ENCODE measurements at places on chromosomes 6 and 20. TPM values are rescaled to one million over a fixed set of nuclear protein-coding genes. Genes with fewer than 3 reads are reported as not detected.

DNA sequence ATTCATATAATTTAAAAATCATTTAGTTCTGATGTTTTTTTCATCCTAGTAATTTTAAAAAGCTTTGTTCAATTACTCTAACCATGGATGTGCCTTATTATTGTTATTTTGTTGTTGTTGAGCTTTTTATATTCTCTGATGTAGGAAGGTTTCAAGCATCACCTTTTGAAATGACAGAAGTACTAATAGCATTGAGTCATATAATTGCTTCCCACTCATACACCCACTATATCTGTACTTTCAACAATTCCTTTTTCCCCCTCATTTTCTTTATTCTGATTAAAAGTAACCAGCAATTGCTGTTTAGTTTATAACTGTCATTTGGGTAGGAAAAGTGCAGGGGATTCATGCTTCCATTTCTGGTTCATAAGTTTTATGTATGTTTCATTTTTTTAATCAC is 38.6 kb downstream of the DNAH8 start:
- DNase-seq = no peak

DNA sequence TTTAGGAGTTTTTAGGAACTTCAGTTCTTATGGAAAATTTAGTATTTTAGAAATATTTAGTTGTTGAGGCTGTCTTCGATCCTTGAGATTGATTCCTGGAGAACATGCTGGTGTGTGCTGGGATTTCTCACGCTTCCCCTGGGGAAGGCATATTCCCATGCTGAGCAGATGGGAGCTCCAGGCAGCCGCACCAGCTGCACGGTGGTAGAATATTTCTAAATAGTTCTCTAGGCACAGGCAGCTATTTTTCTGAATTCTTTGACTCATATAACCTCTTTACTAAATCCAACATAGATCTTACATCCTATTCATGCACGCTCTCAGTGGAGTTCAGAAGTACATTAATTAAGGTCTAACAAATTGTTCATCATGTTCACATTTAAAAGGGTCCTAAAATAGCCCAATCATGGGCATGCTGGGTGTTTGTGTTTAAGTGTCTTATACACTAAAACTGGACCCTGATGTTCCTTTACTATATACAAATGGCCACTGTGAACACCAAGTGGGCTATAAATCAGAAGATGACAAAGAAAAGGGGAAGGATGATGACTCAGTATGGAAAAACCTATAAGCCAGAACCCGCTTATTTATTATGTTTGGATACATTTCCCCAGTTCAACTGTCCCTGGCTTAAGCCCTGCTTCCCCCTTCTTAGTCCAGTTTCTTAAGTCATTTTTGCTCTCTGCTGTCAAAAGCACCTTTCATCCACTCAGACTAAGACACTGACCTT is 138.5 kb downstream of the UST start:
- DNase-seq = no peak

- DNase-seq = no peak
These were observed 125.3 kb upstream of the SLC2A12 start for GRCh38 chr6:134177753-134178160.

DNA sequence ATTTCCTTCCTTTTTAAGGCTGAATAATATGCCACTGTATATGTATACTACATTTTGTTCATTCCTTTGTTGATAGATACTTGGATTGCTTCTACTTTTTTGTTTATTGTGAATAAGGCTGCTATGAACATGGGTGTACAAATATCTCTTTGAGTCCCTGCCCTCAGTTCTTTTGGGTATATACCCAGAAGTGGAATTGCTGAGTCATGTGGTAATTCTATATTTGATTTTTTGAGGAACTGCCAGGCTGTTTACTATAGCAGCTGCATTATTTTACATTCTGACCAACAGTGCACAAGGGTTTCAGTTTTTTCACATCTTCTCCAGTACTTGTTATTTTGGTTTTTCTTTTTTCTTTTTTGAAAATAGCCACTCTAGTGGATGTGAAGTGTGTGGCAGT is 34.1 kb downstream of the CDS2 start:
- no peak for DNase-seq

DNA sequence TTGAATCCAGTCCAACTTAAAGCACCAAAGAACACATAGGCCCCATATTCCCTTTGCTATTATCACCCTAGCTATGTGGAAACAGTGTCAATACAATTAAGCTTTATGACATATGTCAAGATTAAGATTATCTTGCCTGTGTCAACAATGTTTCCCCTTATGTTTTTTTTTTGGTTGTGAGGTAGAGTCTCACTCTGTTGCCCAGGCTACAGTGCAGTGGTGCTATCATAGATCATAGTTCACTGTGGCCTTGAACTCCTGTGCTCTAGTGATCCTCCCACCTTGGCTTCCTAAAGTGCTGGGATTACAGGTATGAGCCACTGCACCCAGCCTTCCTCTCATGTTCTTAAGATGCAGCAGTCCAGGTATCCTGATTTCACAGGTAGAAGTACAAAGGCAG is 17.8 kb downstream of the AFG1L start:
- no peak for DNase-seq

DNA sequence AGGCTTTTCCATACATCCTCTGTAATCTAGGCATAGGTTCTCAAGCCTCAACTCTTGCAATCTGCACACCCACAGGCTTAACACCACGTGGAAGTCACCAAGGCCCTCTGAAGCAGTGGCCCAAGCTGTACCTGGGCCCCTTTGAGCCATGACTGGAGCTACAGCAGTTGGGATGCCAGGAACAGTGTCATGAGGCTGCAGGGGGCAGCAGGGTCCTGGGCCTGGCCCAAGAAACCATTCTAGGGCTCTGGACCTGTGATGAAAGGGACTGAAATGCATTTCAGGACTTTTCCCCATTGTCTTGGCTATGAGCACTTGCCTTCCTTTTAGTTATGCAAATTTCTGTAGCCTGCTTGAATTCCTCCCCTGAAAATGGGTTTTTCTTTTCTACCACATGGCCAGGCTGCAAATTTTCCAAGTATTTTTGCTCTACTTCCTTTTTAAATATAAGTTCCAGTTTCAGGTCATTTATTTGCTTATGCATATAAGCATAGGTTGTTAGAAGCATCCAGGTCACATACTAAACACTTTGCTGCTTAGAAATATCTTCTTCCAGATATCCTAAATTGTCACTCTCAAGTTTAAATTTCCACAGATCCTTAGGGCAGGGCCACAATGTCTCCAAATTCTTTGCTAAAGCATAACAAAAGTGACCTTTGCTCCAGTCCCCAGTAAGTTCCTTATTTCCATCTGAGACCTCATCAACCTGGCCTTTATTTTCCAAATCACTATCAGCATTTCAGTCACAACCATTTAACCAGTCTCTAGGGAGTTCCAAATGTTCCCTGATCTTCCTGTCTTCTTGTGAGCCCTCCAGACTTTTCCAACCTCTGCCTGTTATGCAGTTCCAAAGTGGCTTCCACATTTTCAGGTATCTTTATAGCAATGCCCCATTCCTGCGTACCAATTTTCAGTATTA is 48.6 kb upstream of the CD2AP start:
- no peak for DNase-seq

GRCh38 chr6:154080461-154081189 is 41.6 kb downstream of the OPRM1 start:
- no peak for DNase-seq

Gene KCNK15
- total RNA-seq = 0.38 TPM

Gene SLC32A1
- total RNA-seq = not detected

Gene ZC3H12D
- 0.27 TPM for total RNA-seq

Gene REPS1
- total RNA-seq = 30.0 TPM

Gene CLDN20
- not detected for total RNA-seq

Gene FAM83B
- total RNA-seq = not detected

Gene IL17A
- total RNA-seq = not detected
